ENCODE measurements at places on chromosomes 16 and 17.
A peak's percentile ranks its signal among the peaks of the same experiment; 100 is the strongest.

DNA sequence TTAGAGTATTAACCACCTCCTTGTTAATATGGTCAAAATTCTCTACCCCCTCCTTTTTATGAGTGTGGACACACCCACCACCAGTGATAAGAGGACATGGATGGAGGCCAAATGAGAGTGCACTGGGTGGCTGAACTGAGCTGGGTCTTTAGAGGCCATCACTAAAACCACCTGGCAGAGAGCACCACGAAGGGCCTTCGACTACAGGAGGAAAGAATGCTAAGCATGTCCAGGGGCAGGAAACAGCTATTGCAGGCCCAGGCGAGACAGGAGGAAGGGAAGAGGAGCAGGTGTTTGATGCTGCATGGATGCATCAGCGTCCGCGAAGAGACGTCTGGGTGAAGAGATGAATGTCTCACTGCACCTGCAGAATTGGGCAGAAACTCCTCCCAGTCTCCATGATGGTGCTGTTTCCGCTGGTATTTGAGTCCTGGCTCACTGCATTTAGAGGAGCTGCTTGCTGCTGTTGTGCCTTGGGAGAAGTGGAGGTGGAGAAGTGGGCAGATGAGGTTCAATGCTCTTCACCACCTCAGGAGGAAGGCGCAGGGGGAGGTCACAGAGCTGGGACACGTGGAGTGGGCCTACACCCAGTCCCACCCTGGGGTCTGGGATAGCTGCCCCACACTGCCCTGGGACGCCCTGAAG, 33.2 kb downstream of the SPHK1 start:
- no peak for DNase-seq

GRCh38 chr16:3915426-3916260, 35.1 kb upstream of the CREBBP start:
- DNase-seq = no peak

- no peak for DNase-seq
Measured at GRCh38 chr16:87924811-87925670, 11.3 kb downstream of the CA5A start.

DNA sequence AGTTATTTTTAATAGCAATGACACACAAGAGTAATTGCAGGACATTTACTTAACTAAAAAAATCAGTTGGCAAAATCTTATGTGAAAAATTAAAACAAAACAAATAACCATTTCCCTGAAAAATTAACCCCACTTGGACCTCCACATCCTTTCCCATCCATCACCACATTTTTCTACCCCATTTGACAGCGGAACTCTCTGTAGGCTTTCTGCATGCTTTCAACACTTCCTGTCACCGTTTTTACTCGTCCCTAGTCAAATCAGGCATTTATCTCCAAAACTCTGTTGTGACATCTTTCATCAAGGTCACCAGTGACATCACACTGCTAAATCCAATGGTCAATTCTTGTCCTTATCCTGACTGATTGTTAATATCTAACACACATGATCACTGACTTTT, 27.5 kb downstream of the KCNJ16 start:
- DNase-seq = no peak

DNA sequence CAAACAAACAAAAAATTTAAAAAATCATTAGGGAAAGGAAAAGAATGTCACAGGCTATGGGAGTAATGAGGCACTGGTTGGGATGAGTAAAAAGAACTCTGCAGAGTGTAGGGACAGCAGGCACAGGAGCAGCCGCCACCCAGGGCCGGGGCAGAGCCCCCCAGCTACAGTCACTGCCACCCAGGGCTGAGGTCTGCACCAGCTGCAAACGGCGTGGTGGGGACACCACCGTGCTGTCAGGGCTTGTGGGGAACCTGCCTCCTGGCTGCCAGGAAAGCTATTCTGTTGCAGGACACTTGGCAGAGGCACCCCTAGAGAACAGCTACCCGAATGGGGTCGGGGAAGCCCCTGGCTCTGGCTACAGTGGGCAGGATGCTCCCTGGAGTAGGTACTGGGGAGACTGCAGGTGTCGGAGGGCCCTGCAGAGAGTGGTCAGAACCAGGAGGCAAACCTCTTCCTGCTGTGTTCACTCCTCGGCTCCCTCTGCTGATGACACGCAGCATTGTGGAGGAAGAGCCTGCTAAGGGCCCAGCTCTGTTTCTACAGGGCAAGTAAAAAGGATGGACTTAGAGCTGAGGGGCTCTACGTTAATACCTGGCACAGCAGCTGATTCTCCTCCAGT, 32.3 kb upstream of the CAPN15 start:
- no peak for DNase-seq

DNA sequence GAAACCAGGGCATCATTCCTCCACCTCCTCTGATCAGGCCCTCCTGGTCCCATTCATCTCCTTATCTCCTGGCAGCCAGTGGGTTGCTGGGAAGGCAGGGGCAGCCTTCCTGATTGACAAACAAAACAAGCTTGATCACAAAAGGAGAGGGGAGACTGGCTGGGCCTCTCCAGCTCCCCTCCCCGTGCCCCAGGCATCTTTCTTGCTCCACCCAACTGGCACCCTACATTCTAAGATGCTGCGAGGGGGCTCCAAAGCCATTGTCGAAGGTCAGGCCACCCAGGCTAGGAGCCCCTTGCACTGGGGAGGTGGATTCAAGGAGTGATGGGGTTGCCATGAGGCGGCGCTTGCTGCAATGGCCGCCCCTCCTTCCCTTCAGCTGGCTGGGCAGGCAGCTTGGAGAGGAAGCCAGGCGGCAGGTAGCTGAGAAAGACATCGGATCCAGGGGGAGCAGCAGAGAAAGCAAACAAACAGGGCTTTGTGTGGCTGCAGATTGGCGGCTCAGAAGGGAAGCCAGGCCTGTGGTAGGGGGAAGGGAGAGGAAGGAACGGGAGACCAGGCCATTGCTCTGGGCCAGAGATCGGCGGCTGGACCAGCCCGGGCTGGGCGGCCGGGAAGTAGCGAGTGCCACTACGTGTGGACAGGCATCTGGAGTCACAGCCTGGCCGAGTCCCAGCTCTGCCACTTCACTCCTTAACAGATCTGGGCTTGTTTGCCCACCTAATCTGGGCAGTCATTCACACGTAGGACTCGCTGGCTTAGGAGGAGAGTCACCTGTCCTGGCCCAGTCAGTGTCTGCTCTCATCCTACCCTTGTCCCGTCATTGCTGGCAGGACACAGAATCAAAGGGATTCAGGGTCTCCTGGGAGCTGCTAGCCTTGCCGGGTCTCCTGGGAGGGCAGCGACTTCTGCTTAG, 12.3 kb downstream of the RAI1 start:
- DNase-seq = peak; percentile 81

DNA sequence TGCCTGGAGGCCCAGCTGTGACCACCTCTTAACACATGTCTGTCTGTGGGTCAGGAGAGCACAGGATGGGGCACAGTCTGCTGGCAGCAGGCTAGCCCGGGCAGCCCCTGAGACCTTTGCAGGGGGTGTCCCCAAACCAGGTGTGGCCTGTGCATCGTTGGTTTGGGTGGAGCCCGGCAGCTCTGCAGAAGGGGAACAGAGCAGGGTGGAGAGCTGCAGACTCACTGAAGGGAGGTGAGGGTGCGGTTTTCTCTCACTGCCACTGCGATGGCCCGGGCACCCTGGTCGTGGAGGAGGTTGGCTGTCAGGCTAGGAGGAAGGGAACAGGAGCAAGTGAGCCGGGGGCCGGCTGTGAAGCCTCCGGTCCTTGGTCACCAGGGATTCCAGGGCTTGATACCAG, 28.8 kb downstream of the NLRC3 start:
- no peak for DNase-seq
